ENCODE measurements at places on chromosomes 3 and 15. TPM values are rescaled to one million over a fixed set of nuclear protein-coding genes. Genes with fewer than 3 reads are reported as not detected.

DNA sequence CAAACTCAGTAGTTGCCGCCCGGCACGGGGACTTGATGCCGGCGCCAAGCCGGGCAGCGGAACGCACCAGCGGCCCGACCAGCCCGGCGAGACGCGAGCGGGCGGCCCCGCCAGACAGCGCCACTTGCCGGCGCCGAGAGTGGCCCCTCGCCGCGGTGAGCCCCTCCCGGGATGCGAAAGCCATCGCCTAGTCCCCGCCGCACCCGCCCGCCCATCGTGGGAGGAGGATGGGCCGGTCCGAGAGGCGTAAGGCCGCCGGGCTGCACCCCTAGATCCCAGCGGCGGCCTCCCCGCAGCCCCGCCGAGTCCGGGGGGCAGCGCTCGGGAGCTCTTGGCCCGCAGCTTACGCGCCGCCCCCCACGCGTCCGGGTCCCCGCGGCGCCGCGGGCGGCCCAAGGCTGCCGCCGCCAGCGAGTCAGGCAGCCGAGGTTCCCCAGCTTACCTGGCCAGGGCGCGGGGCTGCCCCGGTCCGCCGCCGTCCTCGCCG lies 609 bp downstream of the GOLGA8A start:
- peaks cover 7% of the 10 kb centered on the region for H3K36me3 ChIP-seq
- DNase-seq: peak; percentile 81
- H3K4me3 ChIP-seq: peak overlapping the region; percentile 60
- H3K4me1 ChIP-seq: peaks cover 17% of the 10 kb centered on the region

The ADIPOQ gene
- total RNA-seq: not detected

DNA sequence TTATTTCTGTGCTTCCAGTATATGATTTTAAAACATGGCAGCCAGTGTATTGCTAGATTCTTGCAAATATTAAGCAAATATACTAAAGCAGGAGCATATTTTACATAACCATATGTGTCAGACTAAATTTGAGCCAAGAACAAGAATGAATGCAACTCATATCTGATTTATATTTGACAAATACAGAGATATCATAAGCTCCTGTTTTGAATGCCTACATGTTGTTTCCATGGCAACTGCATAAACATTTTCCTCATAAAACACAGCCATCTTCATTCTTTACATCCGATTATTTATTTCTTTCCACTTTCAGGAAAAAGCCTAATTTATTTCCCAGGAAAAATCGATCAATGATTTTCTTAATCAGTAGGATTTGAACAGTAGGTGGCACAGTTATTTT lies 172.2 kb upstream of the TSPAN3 start:
- H3K4me3 ChIP-seq: no peak overlapping the region
- no peaks in the 10 kb centered on the region for H3K36me3 ChIP-seq
- no peak for DNase-seq
- H3K27ac ChIP-seq: no peak overlapping the region
- no peaks in the 10 kb centered on the region for H3K4me1 ChIP-seq

The MESP2 gene
- total RNA-seq: not detected

- no peaks in the 10 kb centered on the region for H3K36me3 ChIP-seq
- peak overlapping the region; percentile 82 for H3K4me3 ChIP-seq
- no peak for DNase-seq
- no peaks in the 10 kb centered on the region for H3K27me3 ChIP-seq
These were observed 1.1 kb downstream of the KLHL6 start for GRCh38 chr3:183554377-183554776.

DNA sequence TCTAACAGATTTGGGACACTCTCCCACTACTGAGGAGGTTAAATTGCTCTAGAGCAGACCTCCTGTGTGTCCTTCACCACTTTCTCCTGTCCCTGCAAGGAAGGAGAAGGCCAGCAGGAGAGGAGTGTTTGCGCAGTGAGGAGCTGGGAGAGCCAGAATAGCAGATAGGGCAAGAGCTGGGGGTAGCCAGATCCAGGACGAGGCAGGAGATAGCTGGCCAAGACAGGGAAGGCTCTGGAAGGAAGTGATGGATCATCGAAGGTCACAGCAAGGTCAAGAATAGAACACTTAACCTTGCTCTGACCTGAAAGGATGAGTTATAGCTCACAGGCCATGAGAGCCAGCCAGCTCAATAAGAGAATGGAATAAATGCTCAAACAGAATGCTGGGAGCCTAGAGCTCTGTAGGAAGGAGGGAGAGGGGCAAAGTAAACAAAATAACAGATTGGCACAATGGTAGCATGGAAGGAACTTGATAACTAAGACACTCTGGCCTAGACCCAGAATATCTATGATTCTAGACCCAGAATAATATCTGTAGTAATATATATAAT lies 37.5 kb upstream of the FSIP1 start:
- peaks cover 2% of the 10 kb centered on the region for H3K27me3 ChIP-seq
- no peaks in the 10 kb centered on the region for H3K4me1 ChIP-seq
- no peak for DNase-seq
- no peak overlapping the region for H3K4me3 ChIP-seq
- H3K27ac ChIP-seq: no peak overlapping the region

The PRR20G gene
- total RNA-seq: not detected

DNA sequence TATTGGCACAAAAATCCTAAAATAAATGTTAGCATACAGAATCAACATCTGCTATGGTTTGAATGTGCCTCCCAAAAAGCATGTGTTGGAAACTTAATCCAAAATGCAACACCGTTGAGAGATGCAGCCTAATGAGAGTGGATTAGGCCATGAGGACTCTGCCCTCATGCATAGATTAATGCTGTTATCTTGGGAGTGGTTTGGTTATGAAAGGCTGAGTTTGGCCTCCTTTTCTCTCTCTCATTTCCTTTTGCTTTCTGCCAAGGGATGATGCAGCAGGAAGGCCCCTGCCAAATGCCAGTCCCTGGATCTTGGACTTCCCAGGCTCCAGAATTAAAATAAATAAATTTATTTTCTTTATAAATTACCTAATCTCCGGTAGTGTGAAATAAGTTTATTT lies 49.4 kb downstream of the SYNM start:
- no peaks in the 10 kb centered on the region for H3K4me1 ChIP-seq
- DNase-seq: no peak
- no peak overlapping the region for H3K27ac ChIP-seq
- H3K27me3 ChIP-seq: no peaks in the 10 kb centered on the region
- no peak overlapping the region for H3K4me3 ChIP-seq
- H3K36me3 ChIP-seq: no peaks in the 10 kb centered on the region

The CYP8B1 gene
- total RNA-seq: not detected

GRCh38 chr15:45849136-45849535 lies 214.3 kb downstream of the SQOR start:
- no peak overlapping the region for H3K27ac ChIP-seq
- H3K27me3 ChIP-seq: no peaks in the 10 kb centered on the region
- no peaks in the 10 kb centered on the region for H3K36me3 ChIP-seq
- H3K4me3 ChIP-seq: no peak overlapping the region
- no peak for DNase-seq
- H3K4me1 ChIP-seq: no peaks in the 10 kb centered on the region

The TMEM115 gene
- 19.0 TPM for total RNA-seq

The UROC1 gene
- not detected for total RNA-seq

DNA sequence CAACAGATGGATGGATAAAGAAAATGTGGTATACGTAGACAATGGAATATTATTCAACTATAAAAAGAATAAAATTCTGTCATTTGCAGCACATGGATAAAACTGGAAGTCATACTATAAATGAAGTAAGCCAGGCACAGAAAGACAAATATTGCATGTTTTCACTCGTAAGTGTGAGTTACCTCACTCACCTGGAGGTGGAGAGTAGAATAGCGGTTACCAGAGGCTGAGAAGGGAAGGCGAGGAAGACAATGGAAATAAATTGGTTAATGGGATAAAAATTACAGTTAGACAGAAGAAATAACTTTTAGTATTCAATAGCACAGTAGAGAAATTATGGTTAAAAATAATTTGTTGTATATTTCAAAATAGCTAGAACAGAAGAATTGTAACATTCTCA lies 141.6 kb downstream of the EFHB start:
- H3K36me3 ChIP-seq: no peaks in the 10 kb centered on the region
- DNase-seq: no peak
- H3K27me3 ChIP-seq: no peaks in the 10 kb centered on the region
- H3K4me3 ChIP-seq: no peak overlapping the region
- no peaks in the 10 kb centered on the region for H3K4me1 ChIP-seq

GRCh38 chr3:156217674-156218352 lies 97.4 kb downstream of the KCNAB1 start:
- no peaks in the 10 kb centered on the region for H3K36me3 ChIP-seq
- peaks cover 4% of the 10 kb centered on the region for H3K27me3 ChIP-seq
- no peak overlapping the region for H3K27ac ChIP-seq
- no peaks in the 10 kb centered on the region for H3K4me1 ChIP-seq
- DNase-seq: no peak
- no peak overlapping the region for H3K4me3 ChIP-seq

DNA sequence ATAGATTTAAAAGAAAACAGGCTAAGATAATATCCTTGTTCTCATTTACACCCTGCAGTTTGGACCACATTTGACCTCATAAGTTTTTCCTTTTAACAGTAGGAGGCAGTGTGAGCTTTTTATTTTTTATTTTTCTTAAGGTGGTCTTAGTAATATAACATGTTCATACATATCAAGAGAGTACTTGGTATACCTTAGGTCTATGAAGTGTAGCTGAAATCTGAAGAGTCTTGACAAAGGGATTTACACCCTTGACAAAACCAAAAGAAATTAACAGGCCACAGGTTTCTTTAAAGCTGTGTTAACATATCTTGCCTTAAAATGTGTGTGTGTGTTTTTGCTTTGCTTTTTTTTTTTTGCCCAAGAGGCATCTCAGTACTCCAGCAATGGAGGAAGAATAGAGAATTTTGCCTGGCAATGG lies 3.2 kb downstream of the RAP2B start:
- DNase-seq: no peak
- H3K4me1 ChIP-seq: peaks cover 15% of the 10 kb centered on the region
- no peaks in the 10 kb centered on the region for H3K36me3 ChIP-seq
- H3K27me3 ChIP-seq: no peaks in the 10 kb centered on the region

The LSM3 gene
- total RNA-seq: 6.5 TPM

The GNAT1 gene
- 0.28 TPM for total RNA-seq

DNA sequence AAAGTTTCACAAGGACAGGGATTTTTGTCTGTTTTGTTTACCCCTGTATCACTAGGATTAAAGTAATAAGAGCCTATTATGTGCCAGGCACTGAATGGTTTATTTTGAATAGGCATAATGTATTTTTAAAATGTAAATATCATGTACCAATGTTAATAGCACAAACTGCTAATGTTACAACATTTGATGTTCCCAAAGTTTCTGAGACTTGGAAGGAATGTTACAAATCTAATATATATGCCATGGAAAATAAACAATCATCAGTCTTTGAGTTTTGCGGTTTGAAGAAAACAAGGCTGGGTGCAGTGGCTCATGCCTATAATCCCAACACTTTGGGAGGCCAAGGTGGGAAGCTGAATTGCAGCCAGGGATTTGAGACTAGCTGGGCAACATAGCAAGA lies 159.4 kb downstream of the CDIN1 start:
- H3K27ac ChIP-seq: no peak overlapping the region
- no peak for DNase-seq
- H3K27me3 ChIP-seq: no peaks in the 10 kb centered on the region
- no peaks in the 10 kb centered on the region for H3K36me3 ChIP-seq

GRCh38 chr3:120027226-120027625 lies 67.0 kb downstream of the GSK3B start:
- H3K4me1 ChIP-seq: peaks cover 16% of the 10 kb centered on the region
- H3K27ac ChIP-seq: no peak overlapping the region
- DNase-seq: no peak
- H3K27me3 ChIP-seq: no peaks in the 10 kb centered on the region

GRCh38 chr15:89217031-89217430 lies 4.3 kb downstream of the RLBP1 start:
- DNase-seq: no peak
- no peaks in the 10 kb centered on the region for H3K36me3 ChIP-seq
- H3K27ac ChIP-seq: no peak overlapping the region
- no peaks in the 10 kb centered on the region for H3K27me3 ChIP-seq

The CCR9 gene
- total RNA-seq: 6.5 TPM

Data from CD4-positive, alpha-beta T cell (primary cell).